Hypothalamus (tissue), 51 donors: ENCODE measurements at places on chromosomes 1 and 21.
A peak's percentile ranks its signal among the peaks of the same experiment; 100 is the strongest.

DNA sequence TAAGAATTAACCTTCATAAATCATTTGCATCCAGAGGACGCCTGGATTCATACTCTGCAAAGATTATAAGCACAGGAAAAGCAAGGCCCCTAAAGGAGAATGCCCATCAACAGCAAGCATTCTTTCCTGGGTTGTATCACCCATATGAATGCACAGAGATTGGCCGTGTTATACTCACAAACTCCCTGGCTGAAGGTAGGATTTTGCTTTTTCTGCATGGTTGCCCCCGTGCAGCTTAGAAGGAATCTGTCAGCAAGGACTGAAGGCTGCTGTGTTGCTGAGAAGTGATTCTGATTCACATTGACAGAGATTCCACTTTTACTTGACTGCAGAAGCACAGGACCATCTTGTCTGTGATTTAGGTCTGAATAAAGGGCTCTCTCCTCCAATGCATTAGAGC lies 283.0 kb downstream of the LRRIQ3 start:
- no peak for DNase-seq

DNA sequence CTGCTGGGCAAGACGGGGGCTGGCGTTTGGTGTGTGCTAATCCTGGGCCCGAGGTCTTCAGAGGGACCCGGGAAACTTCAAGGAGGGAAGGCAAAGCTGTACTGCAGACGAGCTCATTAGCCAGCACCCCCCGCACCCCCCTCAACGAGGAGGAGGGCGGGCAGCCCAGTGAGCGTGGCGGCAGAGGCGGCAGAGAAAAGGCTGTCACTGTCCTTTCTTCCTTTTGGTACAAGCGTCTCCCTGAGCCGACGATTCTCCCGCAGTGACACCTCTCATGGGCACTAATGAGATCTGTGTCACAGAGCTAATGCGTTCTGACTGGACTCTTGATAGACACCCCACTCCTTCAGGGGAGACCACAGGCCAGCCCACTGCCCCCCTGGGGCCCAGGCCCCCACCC lies 29.5 kb downstream of the DMAP1 start:
- DNase-seq = no peak

GRCh38 chr1:246733704-246734103 lies 9.5 kb downstream of the SCCPDH start:
- no peak for DNase-seq

- DNase-seq = no peak
These were observed 515.3 kb upstream of the NR5A2 start for GRCh38 chr1:199512037-199512710.

DNA sequence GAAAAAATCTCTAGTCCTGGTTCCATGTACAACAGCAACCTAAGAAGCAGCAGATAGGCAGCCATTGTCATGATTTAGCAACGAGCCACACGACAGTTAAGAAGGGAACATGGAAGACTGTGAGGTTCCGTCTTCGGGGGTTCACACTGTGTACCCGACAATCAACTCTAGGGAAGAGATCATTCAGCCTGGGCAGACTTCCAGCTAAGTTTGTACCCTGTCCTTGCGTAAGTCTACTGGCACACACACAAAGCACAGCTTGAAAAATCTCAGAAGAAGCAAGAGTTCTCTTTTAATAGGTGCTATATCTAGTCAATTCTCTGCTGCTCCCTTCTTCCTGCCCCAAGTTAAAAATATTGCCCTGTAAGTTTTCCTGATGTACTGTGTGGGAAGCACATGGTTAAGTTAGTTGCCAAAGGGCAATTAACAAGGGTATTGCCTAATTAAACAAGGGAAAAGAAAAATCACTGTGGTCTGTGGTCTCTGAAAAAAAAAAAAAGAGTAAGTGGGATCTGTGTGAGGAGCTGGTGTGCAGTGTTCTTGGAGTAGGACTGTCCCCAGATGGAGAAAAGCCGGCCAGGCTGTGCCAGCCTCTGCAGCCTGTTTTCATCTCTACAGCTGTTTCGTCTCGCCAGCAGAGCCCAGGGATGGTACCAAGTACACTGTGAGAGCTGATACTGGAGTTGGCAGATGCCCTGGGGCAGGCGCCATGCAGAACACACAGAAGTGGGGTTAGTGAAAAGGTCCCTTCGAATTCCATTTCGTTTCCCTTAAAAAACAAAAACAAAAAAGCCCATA lies 6.4 kb upstream of the MYBPHL start:
- peak; percentile 80 for DNase-seq

DNA sequence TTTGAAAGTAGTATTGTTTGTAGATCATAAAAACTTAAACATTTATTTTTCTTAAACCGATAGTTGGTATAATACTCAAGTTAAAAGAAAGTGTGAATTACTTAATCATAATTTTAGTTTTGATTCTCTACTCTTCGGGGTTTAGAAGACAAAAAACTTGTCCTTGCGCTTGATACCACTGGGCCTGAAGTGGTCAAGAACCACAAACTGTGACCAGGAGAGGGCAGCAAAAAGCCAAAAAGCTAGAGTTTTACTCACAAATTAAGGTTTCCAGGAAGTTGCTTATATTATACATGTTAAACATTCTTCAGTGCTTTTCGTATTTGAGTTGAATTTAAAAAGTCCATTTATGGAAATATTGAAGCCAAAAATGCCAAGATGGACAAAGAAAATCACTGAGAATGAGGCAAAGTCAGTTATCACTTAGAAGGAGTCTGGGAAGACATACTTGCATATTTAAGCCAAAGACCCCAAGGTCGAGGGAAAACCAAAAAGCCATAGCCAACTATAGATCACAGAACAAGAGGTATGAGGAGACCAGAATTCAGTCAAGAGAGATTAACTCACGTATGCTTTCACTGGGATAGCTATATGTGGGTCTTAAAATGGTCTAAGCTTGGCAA lies 34.2 kb downstream of the EFCAB7 start:
- no peak for DNase-seq

GRCh38 chr1:201142011-201142848 lies 12.0 kb downstream of the TMEM9 start:
- peak; percentile 18 for DNase-seq

DNA sequence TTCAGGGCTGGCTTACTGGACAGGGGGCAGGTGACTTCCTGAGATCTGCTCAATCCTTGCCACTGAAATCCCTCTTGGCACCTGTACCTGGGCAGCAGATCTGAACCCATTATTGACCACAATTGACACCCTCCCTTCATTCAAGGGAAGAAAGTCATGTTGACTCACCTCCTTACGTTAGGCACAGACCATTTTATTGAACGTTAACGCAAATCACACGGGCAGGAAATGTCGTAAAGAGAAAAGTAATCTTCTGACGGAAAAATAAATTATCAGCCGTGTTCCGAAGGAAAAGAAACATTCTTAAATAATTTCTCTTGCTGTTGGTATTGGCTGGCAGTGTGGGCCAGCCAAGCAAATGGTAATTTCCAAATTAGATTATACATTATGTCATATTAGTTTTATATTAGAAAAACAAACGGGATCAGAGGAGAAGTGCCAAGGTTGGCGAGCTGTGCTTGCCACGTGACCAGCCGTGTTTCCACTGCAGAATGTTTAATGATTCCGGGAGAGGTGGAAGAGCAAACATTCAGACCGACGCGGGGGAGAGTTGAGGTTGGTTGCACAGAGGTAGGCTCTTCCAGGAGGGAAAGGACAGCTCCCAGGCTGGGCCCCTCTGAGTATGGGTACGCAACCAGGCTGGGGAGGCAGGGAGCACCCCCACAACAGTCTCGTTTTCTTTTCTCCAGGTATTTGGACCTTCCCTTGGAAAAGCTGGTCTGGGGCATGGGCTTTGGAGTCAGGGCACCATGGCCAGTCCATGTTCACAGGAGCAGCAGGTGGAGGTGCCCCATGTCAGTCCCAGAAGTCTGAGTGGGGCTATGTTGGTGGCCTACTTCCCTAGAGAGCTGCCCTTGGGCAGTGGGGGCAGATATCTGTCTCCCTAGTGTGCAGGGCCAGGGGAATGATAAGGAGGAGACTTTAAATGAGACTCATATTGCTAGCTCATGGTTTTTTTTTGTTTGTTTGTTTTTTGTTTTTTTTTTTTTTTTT lies 121.1 kb downstream of the FOXD2 start:
- DNase-seq = no peak

DNA sequence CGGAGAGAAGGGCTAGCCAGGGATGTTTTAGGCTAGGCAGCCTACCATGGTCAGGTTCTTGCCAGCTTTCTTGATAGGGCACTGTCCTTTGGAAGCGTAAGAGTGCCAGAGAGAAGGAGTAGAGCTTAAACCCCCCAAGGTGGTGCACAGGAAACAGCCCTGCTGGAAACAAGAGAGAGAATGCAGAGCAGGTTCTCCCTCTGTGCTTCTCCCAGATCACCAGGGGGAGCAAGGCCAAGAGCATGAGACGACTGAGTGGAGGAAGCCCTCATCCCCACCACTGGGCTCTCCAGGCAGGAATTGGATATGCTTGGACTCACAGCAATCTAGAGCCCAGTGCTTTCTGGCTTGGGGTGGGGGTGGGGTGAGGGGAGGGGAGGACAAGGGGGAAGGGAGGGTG lies 49.8 kb downstream of the ATP2B4 start:
- DNase-seq = no peak
